ENCODE measurements at places on chromosomes 11 and 22.

GRCh38 chr11:96576383-96576782, 186.6 kb downstream of the JRKL start:
- no peaks in the 10 kb centered on the region for H3K27me3 ChIP-seq
- H3K27ac ChIP-seq: no peak overlapping the region
- no peaks in the 10 kb centered on the region for H3K4me1 ChIP-seq
- no peaks in the 10 kb centered on the region for H3K36me3 ChIP-seq
- no peak for DNase-seq
- no peak overlapping the region for H3K4me3 ChIP-seq

GRCh38 chr11:12598330-12599256, 75.6 kb upstream of the TEAD1 start:
- H3K4me1 ChIP-seq: peaks cover 5% of the 10 kb centered on the region
- no peaks in the 10 kb centered on the region for H3K27me3 ChIP-seq
- DNase-seq: no peak
- no peaks in the 10 kb centered on the region for H3K36me3 ChIP-seq
- no peak overlapping the region for H3K4me3 ChIP-seq
- H3K27ac ChIP-seq: no peak overlapping the region

- H3K27me3 ChIP-seq: no peaks in the 10 kb centered on the region
- H3K27ac ChIP-seq: no peak overlapping the region
- H3K4me1 ChIP-seq: no peaks in the 10 kb centered on the region
- no peaks in the 10 kb centered on the region for H3K36me3 ChIP-seq
- DNase-seq: no peak
These were observed 75.2 kb downstream of the DHCR7 start for GRCh38 chr11:71372693-71373657.

- peaks cover 26% of the 10 kb centered on the region for H3K4me1 ChIP-seq
- H3K27me3 ChIP-seq: no peaks in the 10 kb centered on the region
- H3K36me3 ChIP-seq: no peaks in the 10 kb centered on the region
- H3K27ac ChIP-seq: no peak overlapping the region
These were observed 1.8 kb downstream of the SLC25A1 start for GRCh38 chr22:19176732-19177131.

GRCh38 chr11:43920598-43921419, 21.6 kb upstream of the C11orf96 start:
- H3K4me3 ChIP-seq: no peak overlapping the region
- H3K27me3 ChIP-seq: no peaks in the 10 kb centered on the region
- no peaks in the 10 kb centered on the region for H3K36me3 ChIP-seq
- H3K4me1 ChIP-seq: no peaks in the 10 kb centered on the region
- no peak for DNase-seq

DNA sequence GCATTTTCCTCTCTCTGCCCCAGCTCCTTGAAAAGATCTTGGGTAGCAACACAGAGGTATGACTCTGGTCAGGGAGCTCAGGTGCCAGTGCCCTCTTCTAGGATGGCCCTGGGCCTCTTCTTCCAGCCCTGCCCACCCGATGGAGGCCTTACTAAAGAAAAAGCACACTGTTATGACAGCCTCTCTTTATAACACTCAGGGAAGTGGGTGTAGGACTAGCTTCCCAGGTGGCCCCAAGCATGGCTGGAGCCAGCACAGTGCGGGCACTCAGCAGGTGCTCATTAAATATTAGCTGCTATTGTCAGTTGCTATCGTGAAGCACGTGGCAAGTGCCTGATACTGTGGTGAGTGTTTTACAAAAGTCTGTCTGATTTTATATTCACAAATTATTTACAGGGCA, 127.2 kb upstream of the B3GAT1 start:
- H3K4me1 ChIP-seq: no peaks in the 10 kb centered on the region
- no peak overlapping the region for H3K4me3 ChIP-seq
- H3K27ac ChIP-seq: no peak overlapping the region
- no peak for DNase-seq

- H3K4me3 ChIP-seq: no peak overlapping the region
- no peaks in the 10 kb centered on the region for H3K36me3 ChIP-seq
- no peaks in the 10 kb centered on the region for H3K27me3 ChIP-seq
- H3K4me1 ChIP-seq: no peaks in the 10 kb centered on the region
- no peak for DNase-seq
- no peak overlapping the region for H3K27ac ChIP-seq
These were observed 12.2 kb upstream of the DCHS1 start for GRCh38 chr11:6667733-6668374.

DNA sequence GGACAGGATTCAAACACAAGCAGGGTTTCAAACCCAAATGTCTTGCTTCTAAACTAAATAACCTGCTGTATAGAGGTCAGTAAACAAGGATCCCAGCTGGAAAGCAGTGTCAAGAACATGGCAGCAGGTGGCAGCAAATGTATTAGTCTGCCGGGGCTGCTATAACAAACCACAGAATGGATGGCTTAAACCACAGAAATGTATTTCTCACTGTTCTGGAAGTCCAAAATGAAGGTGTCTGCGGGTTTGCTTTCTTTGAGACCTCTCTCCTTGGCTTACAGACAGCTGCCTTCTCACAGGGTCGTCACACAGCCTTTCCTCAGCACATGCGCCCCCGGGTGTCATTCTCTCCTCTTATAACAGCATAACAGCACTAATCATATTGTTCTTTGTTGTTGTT, 65.1 kb upstream of the LRRC55 start:
- H3K27me3 ChIP-seq: no peaks in the 10 kb centered on the region
- H3K27ac ChIP-seq: no peak overlapping the region
- H3K36me3 ChIP-seq: no peaks in the 10 kb centered on the region
- DNase-seq: peak; percentile 41
- H3K4me3 ChIP-seq: no peak overlapping the region

DNA sequence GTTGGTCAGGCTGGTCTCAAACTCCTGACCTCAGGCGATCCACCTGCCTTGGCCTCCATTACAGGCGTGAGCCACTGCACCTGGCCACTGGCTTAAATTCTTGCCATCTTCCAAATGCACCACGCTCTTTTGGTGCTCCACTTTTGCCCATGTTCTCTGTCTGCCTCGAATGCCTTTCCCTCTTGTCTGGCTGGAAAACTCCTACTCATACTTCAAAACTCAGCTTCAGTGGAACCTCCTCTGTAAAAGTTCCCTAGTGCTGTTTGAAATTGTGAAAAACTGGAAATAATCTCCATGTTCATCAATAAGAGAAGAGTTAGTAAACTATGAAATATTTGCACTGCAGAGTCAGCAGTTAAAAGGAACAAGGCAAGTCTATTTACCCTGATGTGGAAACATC, 11.5 kb downstream of the VWCE start:
- no peaks in the 10 kb centered on the region for H3K36me3 ChIP-seq
- no peak overlapping the region for H3K27ac ChIP-seq

DNA sequence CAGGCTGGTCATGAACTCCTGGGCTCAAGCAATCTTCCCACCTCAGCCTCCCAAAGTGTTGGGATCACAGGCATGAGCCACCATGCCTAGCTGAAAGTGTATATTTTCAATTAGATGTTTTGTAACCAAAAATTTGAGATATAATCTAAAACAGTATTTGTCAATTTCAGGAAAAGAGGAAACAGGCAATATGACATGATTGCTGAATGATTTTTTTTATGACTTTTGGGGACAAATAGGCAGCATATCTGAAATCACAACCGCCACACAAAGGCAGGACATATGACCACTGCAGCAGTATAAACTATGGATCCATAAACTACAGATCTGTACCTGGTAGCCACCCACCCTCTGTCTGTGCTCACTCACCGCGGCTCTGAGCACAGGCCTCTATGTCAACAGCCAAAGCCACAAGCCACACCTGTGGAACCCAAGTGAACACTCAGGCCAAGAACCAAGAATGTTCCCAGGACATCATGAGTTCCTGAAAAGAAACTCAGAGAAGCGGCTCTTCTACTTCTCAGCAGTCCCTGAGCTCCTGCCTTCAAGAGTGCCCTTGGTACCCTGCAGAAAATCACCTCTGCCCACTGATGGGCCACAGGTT, 22.5 kb downstream of the PISD start:
- no peak overlapping the region for H3K27ac ChIP-seq
- no peak for DNase-seq
- no peak overlapping the region for H3K4me3 ChIP-seq
- peaks cover 20% of the 10 kb centered on the region for H3K4me1 ChIP-seq
- H3K36me3 ChIP-seq: no peaks in the 10 kb centered on the region

GRCh38 chr11:13141731-13142709, 132.9 kb downstream of the RASSF10 start:
- no peak overlapping the region for H3K4me3 ChIP-seq
- H3K36me3 ChIP-seq: no peaks in the 10 kb centered on the region
- H3K27ac ChIP-seq: no peak overlapping the region
- no peaks in the 10 kb centered on the region for H3K27me3 ChIP-seq
- H3K4me1 ChIP-seq: peaks cover 5% of the 10 kb centered on the region
- peak; percentile 57 for DNase-seq

GRCh38 chr11:69106031-69106811, 49.5 kb upstream of the SMIM38 start:
- no peak for DNase-seq
- no peaks in the 10 kb centered on the region for H3K27me3 ChIP-seq
- H3K4me1 ChIP-seq: no peaks in the 10 kb centered on the region
- no peak overlapping the region for H3K4me3 ChIP-seq
- no peaks in the 10 kb centered on the region for H3K36me3 ChIP-seq

- no peak overlapping the region for H3K4me3 ChIP-seq
- no peak overlapping the region for H3K27ac ChIP-seq
- H3K36me3 ChIP-seq: no peaks in the 10 kb centered on the region
- no peaks in the 10 kb centered on the region for H3K4me1 ChIP-seq
- no peaks in the 10 kb centered on the region for H3K27me3 ChIP-seq
- no peak for DNase-seq
These were observed 68.7 kb downstream of the CCDC81 start for GRCh38 chr11:86443415-86443814.

DNA sequence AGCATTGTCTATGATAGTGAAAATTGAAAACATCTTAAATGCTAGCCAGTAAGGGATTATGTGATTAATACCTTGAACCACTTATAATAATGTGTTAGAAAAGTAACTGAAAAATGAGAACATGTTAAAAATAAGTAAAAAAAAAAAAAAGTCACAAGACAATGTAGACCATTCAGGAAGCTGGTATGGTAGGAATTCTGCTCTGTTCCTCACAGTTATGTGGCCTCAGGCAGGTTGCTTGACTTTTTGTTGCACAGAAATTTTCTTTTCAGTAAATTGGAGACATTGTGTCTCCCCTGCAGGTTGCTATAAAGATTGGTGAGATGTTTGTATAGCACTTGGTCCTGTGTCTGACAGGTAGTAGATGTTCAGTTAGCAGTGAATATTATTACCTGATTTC, 17.3 kb upstream of the PLET1 start:
- H3K36me3 ChIP-seq: no peaks in the 10 kb centered on the region
- H3K4me3 ChIP-seq: no peak overlapping the region
- H3K27me3 ChIP-seq: no peaks in the 10 kb centered on the region
- peaks cover 4% of the 10 kb centered on the region for H3K4me1 ChIP-seq
- H3K27ac ChIP-seq: no peak overlapping the region
- no peak for DNase-seq

DNA sequence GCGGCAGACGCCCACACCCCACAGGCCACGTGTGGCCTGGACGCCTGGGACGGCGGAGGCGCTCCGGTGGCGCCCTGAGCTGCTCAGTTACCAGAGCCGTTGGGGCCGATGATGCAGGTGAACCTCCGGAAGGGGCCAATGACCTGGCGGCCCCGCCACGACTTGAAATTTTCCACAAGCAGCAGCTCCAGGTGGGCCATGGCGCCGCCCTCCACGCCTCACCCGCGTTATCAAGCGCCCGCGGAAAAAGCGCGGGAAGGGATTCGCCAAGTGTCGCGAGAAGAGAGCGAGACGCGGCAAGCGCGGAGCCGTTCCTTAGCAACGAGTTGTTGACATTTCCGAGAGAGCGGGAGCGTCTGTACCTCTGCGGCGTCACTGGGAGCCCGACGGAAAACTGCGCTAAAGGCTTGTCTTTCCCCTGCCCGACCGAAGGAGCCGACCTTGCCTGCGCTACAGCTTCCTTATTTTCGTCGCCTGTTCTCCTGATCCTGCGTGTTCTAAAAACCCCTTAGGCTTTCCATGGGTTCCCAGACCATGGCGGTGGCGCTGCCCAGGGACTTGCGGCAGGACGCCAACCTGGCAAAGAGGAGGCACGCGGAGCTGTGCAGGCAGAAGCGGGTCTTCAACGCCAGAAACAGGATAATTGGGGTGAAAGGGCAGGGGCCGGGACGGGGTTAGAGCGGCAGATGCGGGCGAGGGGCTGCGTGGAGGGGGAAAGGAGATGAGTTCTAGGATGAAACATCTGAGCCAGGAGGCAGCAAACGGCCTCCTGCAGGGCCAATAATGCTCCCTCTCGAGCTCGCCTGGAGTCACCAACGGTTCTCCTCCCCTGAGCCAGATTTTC, at the start of the genes RIBC2 and SMC1B:
TSS of gene RIBC2 (plus strand) at position 326 of the 844 bp plus-strand sequence. CDS start at position 520, 194 bp downstream.
TSS of gene SMC1B (minus strand) at position 232 of the 844 bp plus-strand sequence. CDS start at position 200, 32 bp downstream.
- no peaks in the 10 kb centered on the region for H3K27me3 ChIP-seq
- H3K27ac ChIP-seq: no peak within 1 kb of the TSS
- no peaks in the 10 kb centered on the region for H3K36me3 ChIP-seq
- DNase-seq: peak; percentile 90
- H3K4me1 ChIP-seq: peaks cover 5% of the 10 kb centered on the region

GRCh38 chr22:19730198-19730597, 6.9 kb downstream of the GP1BB start:
- H3K4me1 ChIP-seq: peaks cover 7% of the 10 kb centered on the region
- peaks cover 5% of the 10 kb centered on the region for H3K27me3 ChIP-seq
- no peak overlapping the region for H3K4me3 ChIP-seq
- H3K36me3 ChIP-seq: no peaks in the 10 kb centered on the region

DNA sequence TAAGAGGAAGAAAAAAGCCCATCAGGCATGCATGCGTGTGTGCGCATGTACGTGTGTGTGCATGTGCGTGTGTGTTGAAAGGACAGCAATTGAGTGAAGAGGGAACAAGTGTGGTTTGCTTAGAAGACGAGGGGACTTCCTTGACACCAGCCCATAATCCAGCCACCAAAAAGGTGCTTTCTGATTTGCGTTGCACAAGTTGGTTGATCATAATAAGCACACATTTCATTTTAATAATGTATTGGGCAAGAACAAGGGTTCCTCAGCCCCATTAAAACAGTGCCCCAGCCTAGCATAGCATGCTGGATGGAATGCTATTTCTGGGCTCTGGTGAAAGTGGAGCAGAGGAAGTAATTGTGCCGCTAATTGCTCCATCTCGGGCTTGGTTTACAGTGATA, 493.2 kb downstream of the MIAT start:
- H3K4me3 ChIP-seq: no peak overlapping the region
- H3K27me3 ChIP-seq: no peaks in the 10 kb centered on the region
- H3K27ac ChIP-seq: no peak overlapping the region
- no peak for DNase-seq

DNA sequence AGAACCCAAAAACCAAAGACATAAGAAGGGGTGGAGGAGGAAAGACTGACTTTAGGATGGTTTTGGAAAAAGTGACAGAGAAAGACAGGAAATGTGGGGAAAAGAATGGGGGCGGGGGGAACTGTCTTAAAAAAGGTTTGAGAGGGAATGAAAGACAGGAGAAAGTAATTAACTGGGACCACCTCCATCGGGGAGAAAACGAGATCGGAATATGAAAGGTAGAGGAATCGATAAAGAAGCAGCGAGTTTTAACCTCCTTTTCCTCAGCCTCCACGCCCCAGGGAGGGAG, 524 bp downstream of the MTMR2 start:
- H3K27me3 ChIP-seq: no peaks in the 10 kb centered on the region
- no peaks in the 10 kb centered on the region for H3K36me3 ChIP-seq
- peak overlapping the region; percentile 72 for H3K4me3 ChIP-seq
- peak overlapping the region; percentile 90 for H3K27ac ChIP-seq

- H3K4me3 ChIP-seq: no peak overlapping the region
- no peaks in the 10 kb centered on the region for H3K4me1 ChIP-seq
- H3K27me3 ChIP-seq: no peaks in the 10 kb centered on the region
- no peaks in the 10 kb centered on the region for H3K36me3 ChIP-seq
These were observed 21.4 kb upstream of the PANX2 start for GRCh38 chr22:50148991-50149721.

Measured in colonic mucosa (tissue), 4 donors.